ENCODE measurements at places on chromosomes 4 and X. TPM values are rescaled to one million over a fixed set of nuclear protein-coding genes. Genes with fewer than 3 reads are reported as not detected.

Gene FAM236B
- polyA plus RNA-seq, result not detected

Gene TCEAL8
- 109 TPM for polyA plus RNA-seq

Gene LRIT3
- 0.20 TPM for polyA plus RNA-seq

Gene SLC16A2
- 54.3 TPM for polyA plus RNA-seq

Gene FANCB
- polyA plus RNA-seq, result 2.9 TPM

- DNase-seq, result no peak
Observed at GRCh38 chrX:125101971-125102755, 217.5 kb upstream of the TEX13C start.

DNA sequence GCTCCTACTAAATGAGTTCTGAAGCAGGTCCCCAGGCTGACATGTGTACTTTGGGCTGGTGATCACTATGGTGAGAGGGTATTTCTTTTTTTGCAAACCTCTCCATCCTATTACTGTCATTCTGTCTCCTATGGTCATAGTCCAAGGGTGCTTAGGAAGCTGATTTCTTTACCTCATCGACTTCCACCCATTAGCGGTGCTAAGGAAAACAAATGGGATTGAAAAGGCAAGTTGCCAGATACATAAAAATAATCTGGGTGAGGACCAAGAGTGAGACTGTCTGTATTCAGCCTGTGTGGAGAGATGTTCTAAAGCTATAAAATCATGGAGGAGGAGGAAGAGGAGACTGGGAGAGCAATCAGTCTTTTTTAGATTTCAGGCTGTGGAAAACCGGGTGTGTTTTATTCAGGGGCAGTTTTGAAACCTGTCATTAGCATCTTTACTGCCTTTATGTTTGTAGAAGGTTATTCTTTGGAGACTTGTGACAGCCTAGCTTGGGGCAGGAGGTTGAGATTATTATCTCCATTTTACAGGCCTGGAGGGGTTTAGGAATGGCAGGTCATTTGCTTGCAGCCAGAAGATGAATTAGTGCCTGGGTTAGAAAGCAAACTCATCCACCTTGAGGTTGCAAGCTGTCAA lies 1.9 kb downstream of the TMEM164 start:
- DNase-seq, result no peak

- DNase-seq, result no peak
Observed at GRCh38 chr4:130186931-130187330, 1091.0 kb downstream of the C4orf33 start.

DNA sequence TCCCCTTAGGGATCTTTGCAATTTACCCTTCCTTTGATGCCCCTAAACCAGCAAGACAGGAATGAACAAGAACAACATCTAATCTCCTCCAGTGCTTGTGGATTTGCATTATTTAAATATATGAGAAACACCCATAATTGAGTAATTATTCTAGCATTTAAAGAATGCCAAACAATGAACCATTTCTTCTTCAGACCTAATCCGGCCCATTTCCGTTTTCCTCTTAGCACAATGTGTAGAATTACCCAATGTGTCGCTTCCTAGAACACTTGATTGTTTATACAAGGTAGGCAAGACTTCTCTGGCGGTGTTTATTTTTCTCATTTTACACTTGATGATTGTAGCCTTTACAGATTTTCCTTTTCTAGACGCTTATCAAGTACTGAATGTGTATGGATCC lies 43.5 kb downstream of the CLDN34 start:
- no peak for DNase-seq

- no peak for DNase-seq
Observed at GRCh38 chr4:158649111-158649680, 22.5 kb downstream of the C4orf46 start.

DNA sequence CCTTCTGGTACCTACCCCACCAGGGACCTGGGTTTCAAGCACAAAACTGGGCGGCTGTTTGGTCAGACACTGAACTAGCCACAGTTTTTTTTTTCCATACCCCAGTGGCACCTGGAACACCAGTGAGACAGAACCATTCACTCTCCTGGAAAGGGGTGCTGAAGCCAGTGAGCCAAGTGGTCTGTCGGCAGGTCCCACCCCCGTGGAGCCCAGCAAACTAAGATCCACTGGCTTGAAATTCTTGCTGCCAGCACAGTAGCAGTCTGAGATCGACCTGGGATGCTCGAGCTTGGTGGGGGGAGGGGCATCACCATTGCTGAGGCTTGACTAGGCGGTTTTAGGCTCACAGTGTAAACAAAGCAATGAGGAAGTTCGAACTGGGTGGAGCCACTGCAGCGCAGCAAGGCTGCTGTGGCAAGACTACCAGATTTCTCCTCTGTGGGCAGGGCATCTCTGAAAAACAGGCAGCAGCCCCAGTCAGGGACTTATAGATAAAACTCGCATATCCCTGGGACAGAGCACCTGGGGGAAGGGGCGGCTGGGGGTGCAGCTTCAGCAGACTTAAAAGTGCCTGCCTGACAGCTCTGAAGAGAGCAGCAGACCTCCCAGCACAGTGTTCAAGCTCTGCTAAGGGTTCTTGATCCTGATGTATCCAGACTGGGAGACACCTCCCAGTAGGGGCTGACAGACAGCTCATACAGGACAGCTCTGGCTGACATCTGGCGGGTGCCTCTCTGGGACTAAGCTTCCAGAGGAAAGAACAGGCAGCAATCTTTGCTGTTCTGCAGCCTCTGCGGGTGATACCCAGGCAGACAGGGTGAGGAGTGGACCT lies 223.0 kb downstream of the COX18 start:
- DNase-seq, result no peak

GRCh38 chrX:37846141-37846540 lies 1.2 kb downstream of the DYNLT3 start:
- no peak for DNase-seq

DNA sequence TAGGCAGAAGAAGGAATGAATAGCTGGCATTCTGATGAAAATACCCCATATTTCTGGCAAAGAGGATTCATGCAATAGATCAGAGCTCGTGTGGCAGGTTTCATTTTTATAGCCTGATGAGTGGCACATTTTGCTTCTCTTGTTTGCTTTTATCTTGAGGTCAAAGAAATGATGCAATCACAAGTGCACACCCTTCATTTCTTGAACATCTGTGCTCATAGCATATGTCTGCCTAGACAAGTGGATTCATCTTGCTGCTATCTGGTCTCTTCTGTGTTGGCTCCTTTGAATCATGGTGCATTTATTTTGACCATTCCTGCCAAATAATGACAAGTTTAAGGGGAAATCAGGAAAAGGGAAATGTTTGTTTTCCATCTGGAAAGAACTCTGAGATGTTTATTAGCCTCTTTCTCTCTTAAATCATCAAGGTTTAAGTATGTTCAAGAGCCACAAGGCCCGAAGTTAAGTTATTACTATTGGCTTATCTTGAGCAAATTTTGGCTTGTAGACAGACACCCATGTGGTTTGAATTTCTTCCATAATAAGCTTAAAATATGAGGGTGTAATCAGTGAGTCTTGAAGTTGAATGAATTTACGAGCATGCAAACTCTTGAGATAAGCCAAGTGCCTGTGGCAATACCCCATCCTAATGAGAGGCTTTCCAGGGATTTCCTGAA lies 59.3 kb upstream of the HS3ST1 start:
- DNase-seq, result no peak

- no peak for DNase-seq
Observed at GRCh38 chrX:39311646-39312045, 510.4 kb downstream of the MID1IP1 start.

DNA sequence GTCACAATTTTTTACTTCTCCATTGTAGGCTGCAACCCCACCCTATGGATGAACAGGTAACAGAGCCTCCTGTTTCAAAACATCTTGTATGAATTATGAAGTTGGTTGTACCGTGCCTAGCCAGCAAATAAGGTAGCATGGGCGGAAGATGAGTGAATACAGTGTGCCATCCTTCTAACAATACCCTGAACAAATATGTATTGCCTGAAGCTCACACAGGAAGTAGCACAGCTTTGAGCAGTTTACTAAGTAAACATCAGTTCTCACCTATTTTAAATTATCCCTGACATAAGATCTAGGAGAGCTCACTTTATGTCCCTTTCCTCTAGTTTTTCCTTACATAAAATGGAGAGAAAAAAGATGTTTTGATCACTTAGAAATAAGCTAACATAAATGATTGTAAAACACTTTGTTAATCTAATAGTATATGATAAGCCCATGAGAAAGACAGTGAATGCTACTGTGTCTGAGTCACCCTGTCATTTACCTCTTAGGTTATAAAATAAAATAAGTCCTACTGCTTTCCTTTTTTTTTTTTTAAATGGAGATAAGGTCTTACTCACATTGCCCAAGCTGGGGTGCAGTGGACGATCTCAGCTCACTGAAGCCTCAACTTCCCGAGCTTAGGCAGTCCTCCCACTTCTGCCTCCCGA lies 36.6 kb downstream of the GRSF1 start:
- no peak for DNase-seq

DNA sequence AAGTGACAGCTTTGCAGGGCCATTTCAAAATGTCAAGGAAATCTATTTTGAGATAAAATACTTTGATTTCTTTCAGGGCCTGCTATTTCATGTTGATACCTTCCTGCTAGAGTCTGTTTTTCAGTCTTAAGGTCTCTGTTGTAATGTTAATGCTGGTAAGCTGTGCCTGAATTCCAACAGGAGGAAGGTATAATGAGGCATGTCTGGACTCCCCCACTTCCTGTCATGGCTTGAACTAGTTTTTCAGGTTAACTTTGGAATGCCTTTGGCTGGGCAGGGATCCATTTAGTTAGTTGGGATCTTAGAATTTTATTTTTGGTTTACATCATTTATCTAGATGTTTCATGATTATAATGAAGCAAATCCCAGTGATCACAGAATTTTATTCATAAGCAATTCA lies 279.0 kb downstream of the CFAP47 start:
- no peak for DNase-seq

- no peak for DNase-seq
Observed at GRCh38 chr4:4267981-4268380, 20.0 kb upstream of the TMEM128 start.

GRCh38 chr4:105620640-105621323 lies 68.4 kb downstream of the ARHGEF38 start:
- DNase-seq, result no peak

Data from muscle of arm (tissue), 14 donors.